ENCODE measurements at places on chromosomes 7 and 10. TPM values are rescaled to one million over a fixed set of nuclear protein-coding genes. Genes with fewer than 3 reads are reported as not detected.
A peak's percentile ranks its signal among the peaks of the same experiment; 100 is the strongest.

DNA sequence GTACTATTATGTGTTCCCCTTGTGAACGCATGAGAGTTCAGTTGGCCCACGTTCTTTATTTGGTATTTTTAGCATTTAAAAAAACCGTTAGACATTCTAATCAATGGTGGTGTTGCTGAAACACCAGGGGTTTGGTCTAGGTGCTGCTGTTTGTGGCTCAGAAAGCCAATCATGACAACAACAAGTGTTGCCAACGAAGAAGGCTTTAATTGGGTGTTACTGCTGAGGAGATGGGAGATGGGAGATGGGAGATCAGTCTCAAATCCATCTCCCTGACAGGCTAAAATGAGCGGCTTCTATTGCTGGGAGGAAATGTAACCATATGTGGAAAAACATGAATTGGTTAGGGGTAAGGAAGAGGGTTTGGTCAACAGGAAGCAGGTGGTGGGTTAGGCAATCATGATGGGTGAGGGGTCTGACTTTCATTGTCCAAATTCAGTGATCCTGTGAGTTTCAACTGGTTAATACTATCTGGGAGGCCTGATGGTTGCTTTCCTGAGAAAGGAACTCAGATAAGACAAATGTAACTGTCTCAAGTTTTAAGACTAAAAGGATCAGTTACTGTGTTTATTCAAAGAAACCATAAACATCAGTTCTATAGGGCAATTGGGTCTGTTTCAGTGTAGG is 4.6 kb upstream of the ZNF425 start:
- H3K4me1 ChIP-seq: peaks cover 10% of the 10 kb centered on the region
- H3K27ac ChIP-seq: no peak overlapping the region
- H3K4me3 ChIP-seq: no peak overlapping the region
- no peaks in the 10 kb centered on the region for H3K27me3 ChIP-seq
- peaks cover 35% of the 10 kb centered on the region for H3K36me3 ChIP-seq
- DNase-seq: no peak

- no peak overlapping the region for H3K27ac ChIP-seq
- no peaks in the 10 kb centered on the region for H3K4me1 ChIP-seq
- H3K36me3 ChIP-seq: no peaks in the 10 kb centered on the region
- H3K27me3 ChIP-seq: peaks cover 5% of the 10 kb centered on the region
- no peak overlapping the region for H3K4me3 ChIP-seq
Measured at GRCh38 chr10:116607336-116607735, 13.4 kb upstream of the PNLIPRP2 start.

GRCh38 chr7:1100834-1101562 is 13.1 kb downstream of the GPER1 start:
- H3K27me3 ChIP-seq: peaks cover under 1% of the 10 kb centered on the region
- no peak for DNase-seq
- H3K27ac ChIP-seq: no peak overlapping the region
- H3K36me3 ChIP-seq: peaks cover 6% of the 10 kb centered on the region
- peaks cover 25% of the 10 kb centered on the region for H3K4me1 ChIP-seq

- peaks cover 29% of the 10 kb centered on the region for H3K27me3 ChIP-seq
- no peak overlapping the region for H3K27ac ChIP-seq
- no peaks in the 10 kb centered on the region for H3K4me1 ChIP-seq
- no peak for DNase-seq
Measured at GRCh38 chr10:15715619-15716227, 4.0 kb downstream of the ITGA8 start.

GRCh38 chr7:158400601-158401225 is 186.9 kb downstream of the PTPRN2 start:
- no peaks in the 10 kb centered on the region for H3K4me1 ChIP-seq
- no peaks in the 10 kb centered on the region for H3K36me3 ChIP-seq
- no peak for DNase-seq
- no peak overlapping the region for H3K4me3 ChIP-seq

DNA sequence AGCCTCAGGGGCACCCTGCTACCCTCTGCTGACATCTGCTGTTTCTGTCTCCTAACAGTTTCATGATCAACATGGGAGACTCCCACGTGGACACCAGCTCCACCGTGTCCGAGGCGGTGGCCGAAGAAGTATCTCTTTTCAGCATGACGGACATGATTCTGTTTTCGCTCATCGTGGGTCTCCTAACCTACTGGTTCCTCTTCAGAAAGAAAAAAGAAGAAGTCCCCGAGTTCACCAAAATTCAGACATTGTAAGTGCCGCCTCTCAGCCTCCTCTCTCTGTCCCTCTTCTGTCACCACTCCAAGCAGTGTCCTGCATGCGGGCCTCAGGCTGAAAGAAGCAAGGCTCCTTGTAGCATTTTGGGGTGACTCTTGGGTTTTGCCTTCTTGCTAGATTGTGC is 39.0 kb downstream of the POR start:
- H3K4me3 ChIP-seq: no peak overlapping the region
- H3K27me3 ChIP-seq: no peaks in the 10 kb centered on the region
- H3K4me1 ChIP-seq: no peaks in the 10 kb centered on the region
- no peak overlapping the region for H3K27ac ChIP-seq
- peaks cover 40% of the 10 kb centered on the region for H3K36me3 ChIP-seq
- DNase-seq: no peak

- H3K4me1 ChIP-seq: no peaks in the 10 kb centered on the region
- no peak for DNase-seq
- H3K27ac ChIP-seq: no peak overlapping the region
- no peaks in the 10 kb centered on the region for H3K36me3 ChIP-seq
- no peak overlapping the region for H3K4me3 ChIP-seq
Measured at GRCh38 chr10:30134171-30134945, 75.0 kb upstream of the JCAD start.

DNA sequence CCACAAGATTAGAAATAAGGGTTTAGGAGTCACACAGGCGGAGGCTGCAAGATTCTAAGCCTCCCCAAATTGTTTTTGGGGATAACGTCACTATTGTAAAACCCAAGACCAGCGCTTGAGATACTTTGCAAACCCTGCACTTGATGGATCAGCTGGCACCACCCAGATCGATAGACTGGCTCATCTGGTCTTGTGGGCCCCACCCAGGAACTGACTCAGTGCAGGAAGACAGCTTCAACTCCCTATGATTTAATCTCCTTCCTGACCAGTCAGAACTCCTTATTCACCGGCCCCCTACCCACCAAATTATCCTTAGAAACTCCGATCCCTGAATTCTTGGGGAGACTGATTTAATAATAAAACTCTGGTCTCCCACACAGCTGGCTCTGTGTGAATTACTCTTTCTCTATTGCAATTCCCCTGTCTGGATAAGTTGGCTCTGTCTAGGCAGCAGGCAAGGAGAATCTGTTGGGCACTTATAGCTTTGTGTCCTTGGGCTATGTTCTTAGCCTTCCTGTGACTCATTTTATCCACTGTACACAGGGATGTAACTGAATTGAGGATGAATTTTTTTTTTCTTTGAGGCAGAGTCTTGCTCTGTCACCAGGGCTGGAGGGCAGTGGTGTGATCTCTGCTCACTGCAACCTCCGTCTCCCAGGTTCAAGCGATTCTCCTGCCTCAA is 64.4 kb upstream of the CARD11 start:
- H3K27me3 ChIP-seq: peaks cover 11% of the 10 kb centered on the region
- H3K27ac ChIP-seq: no peak overlapping the region
- no peaks in the 10 kb centered on the region for H3K36me3 ChIP-seq
- peaks cover 4% of the 10 kb centered on the region for H3K4me1 ChIP-seq
- H3K4me3 ChIP-seq: no peak overlapping the region

- DNase-seq: no peak
- H3K27ac ChIP-seq: no peak overlapping the region
- H3K36me3 ChIP-seq: peaks cover 52% of the 10 kb centered on the region
- no peak overlapping the region for H3K4me3 ChIP-seq
Measured at GRCh38 chr7:139613971-139614411, 90.5 kb downstream of the CLEC2L start.

DNA sequence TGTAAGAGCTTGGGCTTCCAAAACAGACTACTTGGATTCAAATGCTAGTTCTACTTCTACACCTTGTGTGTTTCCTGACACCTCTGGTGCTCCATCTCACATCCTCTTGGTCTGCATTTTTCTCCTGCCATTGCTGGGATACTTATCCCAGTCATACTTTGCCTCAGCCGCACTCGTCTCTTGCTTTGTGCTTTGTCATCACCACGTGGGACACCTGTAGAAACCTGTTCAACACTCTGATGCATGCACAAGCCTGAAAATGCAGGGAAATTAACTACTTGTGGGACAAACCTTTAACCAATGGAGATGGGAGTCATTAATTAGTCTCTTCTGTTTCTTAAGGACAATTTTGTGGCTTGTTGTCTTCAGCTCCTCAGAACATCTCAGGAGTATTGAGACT is 94.2 kb upstream of the PHYHIPL start:
- no peaks in the 10 kb centered on the region for H3K36me3 ChIP-seq
- no peaks in the 10 kb centered on the region for H3K4me1 ChIP-seq
- no peaks in the 10 kb centered on the region for H3K27me3 ChIP-seq

- peaks cover 72% of the 10 kb centered on the region for H3K36me3 ChIP-seq
- H3K4me3 ChIP-seq: no peak overlapping the region
- no peak overlapping the region for H3K27ac ChIP-seq
- no peak for DNase-seq
Measured at GRCh38 chr10:32039734-32040133, 16.5 kb downstream of the KIF5B start.

DNA sequence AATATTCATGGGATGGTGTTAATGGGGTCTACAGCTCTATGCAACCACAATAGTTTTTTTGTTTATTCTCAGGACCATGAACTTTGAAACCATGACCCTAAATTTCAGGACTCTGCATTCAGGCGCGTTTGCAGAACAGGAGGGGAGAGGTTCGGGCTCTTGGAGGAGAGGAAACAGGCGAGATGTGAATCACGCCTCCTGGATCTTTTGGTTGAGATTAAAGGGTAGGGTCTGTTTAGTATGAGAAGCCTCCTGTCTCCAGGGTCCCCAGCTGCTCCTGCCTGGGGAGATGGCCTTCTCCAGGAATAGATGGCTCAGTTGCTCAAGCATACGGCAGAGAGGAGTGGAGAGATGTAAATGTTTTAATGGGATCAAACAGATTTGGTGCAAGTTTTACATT is 18.2 kb downstream of the TLL2 start:
- peaks cover 11% of the 10 kb centered on the region for H3K27me3 ChIP-seq
- no peak for DNase-seq
- no peaks in the 10 kb centered on the region for H3K4me1 ChIP-seq
- H3K4me3 ChIP-seq: no peak overlapping the region

GRCh38 chr7:143205560-143206293 is 16.1 kb upstream of the TAS2R40 start:
- no peaks in the 10 kb centered on the region for H3K36me3 ChIP-seq
- peak overlapping the region; percentile 79 for H3K27ac ChIP-seq
- DNase-seq: peak; percentile 33
- H3K27me3 ChIP-seq: no peaks in the 10 kb centered on the region
- peaks cover 42% of the 10 kb centered on the region for H3K4me1 ChIP-seq
- peak overlapping the region; percentile 65 for H3K4me3 ChIP-seq

- DNase-seq: no peak
- peaks cover 1% of the 10 kb centered on the region for H3K4me1 ChIP-seq
- no peak overlapping the region for H3K4me3 ChIP-seq
- H3K27me3 ChIP-seq: no peaks in the 10 kb centered on the region
- no peak overlapping the region for H3K27ac ChIP-seq
Measured at GRCh38 chr10:52488606-52489485, 174.8 kb downstream of the DKK1 start.

SPDYE16 gene
- 0.59 TPM for total RNA-seq

CYP2W1 gene
- not detected for total RNA-seq

WEE2 gene
- not detected for total RNA-seq

ADAMTS14 gene
- not detected for total RNA-seq

SLC39A12 gene
- not detected for total RNA-seq

ACTL6B gene
- not detected for total RNA-seq

SLC16A9 gene
- 0.81 TPM for total RNA-seq
